ENCODE measurements at places on chromosomes 12 and 14.

DNA sequence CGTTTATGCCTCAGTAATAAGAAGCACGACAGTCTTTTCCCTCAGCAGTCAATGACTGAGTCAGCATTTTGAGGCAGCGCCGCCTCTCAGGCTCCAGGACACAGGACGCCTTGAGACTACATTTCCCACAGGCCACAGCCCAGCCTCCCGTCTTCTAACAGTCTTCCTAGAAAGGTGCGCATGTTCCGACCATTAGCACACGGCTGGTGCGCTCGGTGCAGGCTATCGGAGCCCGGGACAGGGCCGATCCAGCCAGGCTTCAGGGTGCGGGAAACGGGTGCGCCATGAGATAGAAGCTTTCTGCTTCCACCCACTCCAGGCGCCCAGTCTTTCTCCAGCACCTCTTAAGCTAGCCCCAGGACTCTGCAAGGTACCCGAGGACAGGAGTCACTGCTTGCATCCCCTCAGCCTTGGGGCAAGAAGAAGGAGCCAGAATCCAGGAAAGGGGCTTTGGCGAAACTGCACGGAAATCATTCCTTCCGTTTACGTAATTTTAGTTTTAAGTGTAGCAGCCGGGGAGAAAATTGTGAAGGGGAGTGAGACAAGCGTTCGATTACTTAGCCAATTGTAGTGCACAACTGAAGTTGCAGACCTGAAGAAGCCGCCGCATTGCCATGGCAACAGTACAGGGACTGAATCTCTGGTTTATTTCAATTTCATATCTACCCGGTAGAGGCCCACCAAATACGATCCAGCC is 54.0 kb downstream of the ZNF641 start:
- peak; percentile 31 for DNase-seq

GRCh38 chr14:64800000-64800399 is 79.7 kb downstream of the SPTB start:
- no peak for DNase-seq

- DNase-seq: no peak
Measured at GRCh38 chr14:95667249-95667693, 19.0 kb upstream of the TCL1B start.

DNA sequence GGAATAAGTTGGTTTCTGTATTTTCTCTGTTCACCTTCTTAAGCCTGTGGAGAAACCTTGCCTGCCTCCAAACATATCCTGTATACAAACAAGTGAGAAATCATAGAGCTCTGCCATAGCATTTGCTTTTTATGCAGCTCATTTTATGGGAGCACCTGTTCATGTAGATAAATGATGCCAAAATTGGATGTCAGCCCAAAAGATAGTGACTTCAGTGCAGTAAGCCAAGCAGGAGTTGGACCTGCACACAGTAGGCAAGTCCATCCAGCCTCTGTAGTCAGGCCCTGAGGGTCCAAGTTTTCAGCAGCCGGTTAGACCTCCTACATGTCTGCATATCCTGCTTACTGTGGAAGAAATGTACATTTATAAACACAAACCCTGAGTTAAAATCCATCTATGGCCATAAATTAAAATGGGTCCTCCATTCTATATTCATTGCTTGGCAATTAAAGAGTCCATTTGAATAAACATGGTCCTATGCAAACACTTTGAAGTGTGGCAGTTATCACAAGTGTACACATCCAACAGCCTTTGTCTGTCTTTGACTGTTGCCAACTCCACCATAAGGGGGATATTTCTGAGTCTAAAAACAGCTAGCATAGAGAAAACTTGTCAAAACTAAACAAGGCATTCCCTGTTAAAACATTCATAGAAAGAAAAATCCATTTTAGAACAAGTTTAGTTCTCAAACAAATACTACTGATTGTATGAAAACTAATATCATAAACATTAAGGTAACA is 847.8 kb downstream of the RPS29 start:
- DNase-seq: no peak

GRCh38 chr12:45208604-45209487 is 7.0 kb upstream of the ANO6 start:
- DNase-seq: no peak

Measured in GM10248 (cell line).